ENCODE measurements at places on chromosomes 7 and 10.

- no peak for DNase-seq
Observed at GRCh38 chr7:120615703-120616102, 242.2 kb downstream of the TSPAN12 start.

DNA sequence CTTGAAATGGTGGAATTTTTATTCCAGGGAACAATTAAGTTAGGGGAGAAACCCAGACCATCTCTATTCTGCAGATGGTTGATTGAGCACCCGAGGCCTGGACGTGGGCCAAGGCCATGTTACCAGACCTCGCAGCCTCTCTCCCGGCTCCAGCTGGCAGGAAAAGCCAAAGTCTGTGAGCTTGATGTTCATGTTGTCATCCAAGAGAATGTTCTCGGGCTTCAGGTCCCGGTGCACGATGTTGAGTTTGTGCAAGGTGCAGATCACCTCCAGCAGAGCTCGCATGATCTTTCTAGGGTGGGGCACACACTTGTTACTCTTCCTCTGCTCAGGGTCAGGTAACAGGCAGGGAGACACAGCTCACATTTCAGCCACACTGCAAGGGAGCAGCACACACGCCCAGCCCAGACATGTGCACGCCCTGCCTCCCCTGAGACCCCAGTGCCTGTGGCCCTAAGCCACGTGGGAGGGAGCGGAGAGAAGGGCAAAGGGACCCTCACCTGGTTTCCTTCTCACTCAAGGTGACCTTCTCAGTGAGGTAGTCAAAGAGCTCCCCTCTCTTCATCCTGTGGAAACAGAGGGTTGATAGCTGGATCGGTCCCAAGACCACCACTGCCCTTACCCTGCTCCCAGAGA is 9.5 kb downstream of the PHKG1 start:
- DNase-seq, result no peak

DNA sequence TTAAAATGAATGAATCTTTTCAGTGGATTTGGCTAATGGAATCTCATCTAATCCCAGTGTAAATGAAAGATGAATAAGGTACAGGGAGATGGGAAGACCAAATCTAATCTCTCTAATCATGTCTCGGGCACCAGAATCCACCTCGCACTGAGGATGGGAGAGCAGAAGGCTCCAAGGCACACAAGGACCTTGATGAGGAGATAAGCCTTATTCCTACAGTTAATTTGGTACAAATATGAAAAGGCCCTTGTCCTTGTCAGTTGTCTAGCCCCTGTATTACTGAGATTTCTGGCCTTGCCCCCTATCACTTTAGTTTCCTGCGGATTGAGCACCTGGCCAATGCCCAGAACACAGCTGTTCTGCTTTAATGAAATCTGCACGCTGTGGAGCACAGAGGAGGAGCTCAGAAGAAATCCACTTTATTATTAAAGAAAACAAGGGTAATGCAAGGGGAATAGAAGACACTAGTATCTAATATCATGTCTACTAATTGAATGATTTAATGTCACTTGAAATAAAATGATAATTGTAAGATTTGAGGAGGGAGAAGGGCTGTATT is 321.4 kb upstream of the HGF start:
- DNase-seq, result peak; percentile 67

GRCh38 chr10:57968328-57969016 is 299.2 kb downstream of the IPMK start:
- no peak for DNase-seq

DNA sequence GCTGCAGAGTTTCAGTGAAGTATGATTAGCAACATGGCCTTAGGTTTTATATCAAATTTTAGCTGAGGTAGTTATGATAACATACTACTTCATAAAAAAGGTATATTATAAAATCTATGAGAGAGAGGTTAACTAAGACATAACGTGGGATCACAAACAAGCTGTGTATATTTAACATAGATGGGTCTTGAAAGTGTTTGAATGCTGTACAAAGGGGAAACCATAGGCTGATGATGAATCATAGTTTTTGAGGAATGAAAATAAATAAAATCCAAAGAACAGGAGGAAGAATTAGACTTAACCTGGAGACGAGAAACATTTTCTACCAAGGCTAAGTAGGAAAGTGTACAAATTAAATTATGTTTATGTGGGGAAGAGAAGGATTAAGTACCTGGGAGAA is 119.0 kb downstream of the GNAI1 start:
- DNase-seq, result no peak

- DNase-seq, result peak; percentile 59
Observed at GRCh38 chr7:156792611-156793010, 100.4 kb downstream of the LMBR1 start.

GRCh38 chr10:126518218-126519080 is 130.2 kb upstream of the ADAM12 start:
- no peak for DNase-seq

DNA sequence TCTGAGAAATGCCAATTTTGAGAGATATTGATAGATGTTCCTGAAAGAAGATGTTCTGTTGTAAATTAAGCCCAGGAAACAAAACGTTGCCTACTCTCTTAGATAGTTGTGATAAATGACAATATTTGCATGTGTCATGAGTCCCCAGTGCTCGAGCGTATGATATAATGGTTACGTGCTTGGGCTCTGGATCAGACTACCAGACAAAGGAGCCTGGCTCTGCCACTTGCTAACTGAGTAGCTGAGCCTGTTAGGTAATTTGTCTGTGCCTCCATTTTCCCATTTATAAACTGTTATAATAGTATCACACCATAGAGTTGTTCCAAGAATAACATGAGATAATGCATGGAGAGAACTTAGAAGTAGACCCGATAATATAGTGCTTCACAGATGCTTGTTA is 1.8 kb downstream of the A1CF start:
- DNase-seq, result no peak

DNA sequence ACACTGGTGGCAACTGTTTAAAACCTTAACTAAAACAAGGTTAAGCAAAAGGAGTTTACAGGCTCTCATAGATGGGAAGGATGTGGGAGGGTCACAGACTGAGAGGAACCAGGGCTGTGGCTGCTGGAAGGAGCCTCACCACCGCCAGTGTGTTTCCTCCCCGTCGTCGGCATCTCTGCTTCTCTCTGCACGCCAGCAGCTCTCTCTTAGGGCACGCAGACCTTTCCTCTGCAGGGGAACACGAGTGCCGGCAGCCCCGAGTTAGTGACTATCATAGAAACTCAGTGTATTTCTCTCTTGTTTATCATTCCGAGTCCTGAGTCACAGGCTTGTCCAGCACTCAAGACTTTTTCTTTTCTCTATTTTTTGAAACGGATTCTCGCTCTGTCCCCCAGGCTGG is 8.1 kb upstream of the SH2D4B start:
- DNase-seq, result no peak

GRCh38 chr7:103630318-103630717 is 184.3 kb upstream of the SLC26A5 start:
- no peak for DNase-seq

DNA sequence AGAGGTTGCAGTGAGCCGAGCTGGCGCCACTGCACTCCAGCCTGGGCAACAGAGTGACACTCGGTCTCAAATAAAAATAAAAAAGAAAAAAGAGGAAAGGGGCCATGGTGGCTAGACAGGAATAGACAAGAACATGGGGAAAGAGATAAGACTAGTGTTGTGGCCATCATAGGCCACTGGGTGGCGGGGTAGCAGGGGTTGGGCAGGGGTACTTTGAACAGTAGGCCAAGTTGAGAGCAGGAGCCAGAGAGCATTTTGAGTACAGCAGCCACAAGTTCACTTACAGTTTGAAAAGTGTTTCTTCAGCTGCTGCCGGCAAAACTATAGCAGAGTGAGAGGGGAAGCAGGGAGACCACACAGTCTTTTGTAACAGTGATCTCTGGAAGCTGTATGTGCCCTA is 656.0 kb downstream of the CNTNAP2 start:
- peak; percentile 8 for DNase-seq

- DNase-seq, result no peak
Observed at GRCh38 chr7:151317936-151318335, 23.7 kb upstream of the NUB1 start.

- no peak for DNase-seq
Observed at GRCh38 chr7:150842018-150842417, 10.3 kb upstream of the AOC1 start.

Data from eye (tissue), 1 donor.